Vein endothelial cell (primary cell): ENCODE measurements at places on chromosomes 2 and 18. TPM values are rescaled to one million over a fixed set of nuclear protein-coding genes. Genes with fewer than 3 reads are reported as not detected.

The TXNDC9 gene
- total RNA-seq: 105 and 119 TPM in 2 replicates

The CCDC195 gene
- total RNA-seq: not detected in 2 replicates

The SLC4A5 gene
- total RNA-seq: 0.65 and 1.1 TPM in 2 replicates

The FBLN7 gene
- total RNA-seq: 1.1 and 4.6 TPM in 2 replicates

The MOCOS gene
- 0.48 and 0.65 TPM in 2 replicates for total RNA-seq

The TEKT4 gene
- total RNA-seq: not detected in 2 replicates

The RNF125 gene
- 2.0 and 4.8 TPM in 2 replicates for total RNA-seq

The CCDC148 gene
- total RNA-seq: 0.33 and 0.48 TPM in 2 replicates

The CABLES1 gene
- total RNA-seq: 55.9 and 103 TPM in 2 replicates

The CCDC150 gene
- total RNA-seq: 6.2 and 10.3 TPM in 2 replicates

The NT5C1B gene
- total RNA-seq: not detected in 2 replicates

The KIAA2012 gene
- not detected in 2 replicates for total RNA-seq

The REG1B gene
- total RNA-seq: not detected in 2 replicates

The UPP2 gene
- total RNA-seq: not detected in 2 replicates

The STEAP3 gene
- total RNA-seq: 13.4 and 20.6 TPM in 2 replicates

The RBM43 gene
- 2.6 and 3.7 TPM in 2 replicates for total RNA-seq

The LINC00305 gene
- total RNA-seq: not detected in 2 replicates

The MARCO gene
- total RNA-seq: not detected in 2 replicates

The ANKRD30B gene
- not detected in 2 replicates for total RNA-seq

The FAM237A gene
- not detected in 2 replicates for total RNA-seq

The GPR45 gene
- total RNA-seq: not detected in 2 replicates

The KCMF1 gene
- total RNA-seq: 65.0 and 102 TPM in 2 replicates

The RGPD4 gene
- total RNA-seq: not detected in 2 replicates

The NAT8 gene
- not detected in 2 replicates for total RNA-seq

The FAM117B gene
- 2.1 and 2.6 TPM in 2 replicates for total RNA-seq

The HES6 gene
- total RNA-seq: 2.7 and 4.2 TPM in 2 replicates

The CRYBA2 gene
- not detected in 2 replicates for total RNA-seq

The DSC1 gene
- total RNA-seq: not detected in 2 replicates

The ACVR1 gene
- total RNA-seq: 19.3 and 21.2 TPM in 2 replicates

The LCT gene
- total RNA-seq: under 0.01 TPM in 1 of 2 replicates, not detected in the other

The SERPINB3 gene
- total RNA-seq: not detected in 2 replicates

The ALLC gene
- not detected in 2 replicates for total RNA-seq

The ARHGAP15 gene
- total RNA-seq: not detected in 2 replicates

The ST6GAL2 gene
- 0.57 and 0.65 TPM in 2 replicates for total RNA-seq

The CXCR1 gene
- not detected in 2 replicates for total RNA-seq

The KIF5C gene
- total RNA-seq: 0.29 and 0.33 TPM in 2 replicates
